KG1 (cell line): ENCODE measurements at places on chromosomes 3 and 15.

- DNase-seq: no peak
Observed at GRCh38 chr3:20974396-20974795, 776.6 kb downstream of the ZNF385D start.

DNA sequence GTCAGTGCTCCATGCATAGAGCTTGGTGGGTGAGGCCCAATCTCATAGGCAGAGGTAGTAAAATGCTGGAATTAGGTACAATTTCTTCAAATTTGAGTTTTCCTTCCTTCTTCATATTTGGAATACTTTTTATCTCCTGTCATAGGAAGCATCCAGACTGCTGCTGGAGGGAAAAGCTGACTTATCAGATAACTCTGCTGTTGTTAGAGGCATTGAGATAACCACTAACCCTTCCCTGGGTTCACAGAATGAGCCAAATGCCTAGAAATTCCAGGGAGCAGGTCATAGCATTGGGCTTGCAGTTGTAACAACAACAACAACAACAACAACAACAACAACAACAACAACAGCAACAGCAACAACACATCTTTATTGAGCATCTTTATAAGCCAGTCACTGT lies 332.7 kb downstream of the PDCD6IP start:
- DNase-seq: no peak

GRCh38 chr3:191333298-191333880 lies 3.1 kb upstream of the UTS2B start:
- no peak for DNase-seq

- DNase-seq: no peak
Observed at GRCh38 chr3:94064243-94064860, 1.5 kb downstream of the NSUN3 start.

DNA sequence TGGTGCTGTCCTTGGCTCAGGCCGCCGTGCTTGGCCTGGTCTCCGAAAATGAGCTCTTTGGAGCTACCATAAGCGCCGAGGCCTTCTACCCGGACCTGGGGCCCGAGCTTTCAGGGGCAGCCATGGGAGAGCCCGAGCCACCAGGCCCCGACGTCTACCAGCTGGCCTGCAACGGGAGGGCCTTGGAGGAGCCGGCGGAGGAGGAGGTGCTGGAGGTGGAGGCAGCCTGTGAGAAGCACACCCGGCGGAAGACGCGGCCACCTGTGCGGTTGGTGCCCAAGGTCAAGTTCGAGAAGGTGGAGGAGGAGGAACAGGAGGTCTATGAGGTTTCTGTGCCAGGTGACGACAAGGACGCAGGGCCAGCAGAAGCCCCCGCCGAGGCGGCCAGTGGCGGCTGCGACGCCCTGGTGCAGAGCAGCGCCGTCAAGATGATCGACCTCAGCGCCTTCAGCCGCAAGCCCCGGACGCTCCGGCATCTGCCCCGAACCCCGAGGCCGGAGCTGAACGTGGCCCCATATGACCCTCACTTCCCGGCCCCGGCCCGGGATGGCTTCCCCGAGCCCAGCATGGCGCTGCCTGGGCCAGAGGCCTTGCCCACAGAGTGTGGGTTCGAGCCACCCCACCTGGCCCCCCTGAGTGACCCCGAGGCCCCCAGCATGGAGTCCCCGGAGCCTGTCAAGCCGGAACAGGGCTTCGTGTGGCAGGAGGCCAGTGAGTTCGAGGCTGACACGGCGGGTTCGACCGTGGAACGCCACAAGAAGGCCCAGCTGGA lies 34.9 kb downstream of the IDH2 start:
- DNase-seq: no peak

- DNase-seq: no peak
Observed at GRCh38 chr3:192068464-192069254, 607.7 kb downstream of the PYDC2 start.

- DNase-seq: no peak
Observed at GRCh38 chr3:58025406-58025805, 17.2 kb downstream of the FLNB start.

- DNase-seq: no peak
Observed at GRCh38 chr15:95371664-95372063, 958.8 kb upstream of the NR2F2 start.

GRCh38 chr3:194945508-194945907 lies 259.8 kb downstream of the FAM43A start:
- no peak for DNase-seq

DNA sequence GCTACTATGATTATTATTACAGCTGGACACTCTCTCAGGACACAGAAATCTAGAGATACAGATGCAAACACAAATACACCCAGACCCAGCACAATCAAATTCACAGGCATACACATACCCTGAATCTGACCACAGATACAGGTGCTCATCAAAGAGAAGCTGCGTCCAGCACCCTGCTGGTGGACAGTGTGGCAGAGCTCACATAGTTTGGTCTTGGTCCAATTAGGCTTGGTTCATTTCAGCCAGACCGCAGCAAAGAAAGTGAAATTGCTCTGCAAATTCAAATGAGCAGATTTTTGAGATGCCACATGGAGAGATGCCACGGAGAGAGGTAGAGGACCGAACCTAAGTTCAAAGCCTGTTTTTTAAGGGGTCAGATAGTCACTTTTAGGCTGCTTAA lies 55.6 kb downstream of the ANAPC13 start:
- DNase-seq: no peak

DNA sequence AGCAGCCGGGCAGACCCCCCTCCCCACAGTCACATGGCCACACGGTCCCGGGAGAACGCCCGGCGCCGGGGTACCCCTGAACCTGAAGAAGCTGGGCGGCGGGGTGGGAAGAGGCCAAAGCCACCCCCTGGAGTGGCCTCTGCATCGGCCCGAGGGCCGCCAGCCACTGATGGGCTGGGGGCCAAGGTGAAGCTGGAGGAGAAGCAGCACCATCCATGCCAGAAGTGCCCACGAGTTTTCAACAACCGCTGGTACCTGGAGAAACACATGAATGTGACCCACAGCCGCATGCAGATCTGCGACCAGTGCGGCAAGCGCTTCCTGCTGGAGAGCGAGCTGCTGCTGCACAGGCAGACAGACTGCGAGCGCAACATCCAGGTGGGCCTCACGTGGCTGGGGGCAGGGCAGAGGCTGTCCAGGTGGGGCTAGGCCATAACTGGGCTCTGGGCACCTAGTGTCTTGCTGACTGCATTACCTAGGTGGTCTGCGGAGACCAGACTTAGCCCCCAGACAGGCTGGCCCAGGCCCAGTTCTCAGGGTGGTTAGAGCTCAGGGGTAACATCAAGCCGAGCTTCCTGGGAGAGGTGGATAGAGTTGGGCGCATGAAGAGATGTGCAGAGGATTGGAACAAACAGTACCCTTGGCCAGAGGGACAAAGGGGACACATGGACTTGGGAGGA lies 6.1 kb downstream of the ZBTB47 start:
- DNase-seq: no peak

DNA sequence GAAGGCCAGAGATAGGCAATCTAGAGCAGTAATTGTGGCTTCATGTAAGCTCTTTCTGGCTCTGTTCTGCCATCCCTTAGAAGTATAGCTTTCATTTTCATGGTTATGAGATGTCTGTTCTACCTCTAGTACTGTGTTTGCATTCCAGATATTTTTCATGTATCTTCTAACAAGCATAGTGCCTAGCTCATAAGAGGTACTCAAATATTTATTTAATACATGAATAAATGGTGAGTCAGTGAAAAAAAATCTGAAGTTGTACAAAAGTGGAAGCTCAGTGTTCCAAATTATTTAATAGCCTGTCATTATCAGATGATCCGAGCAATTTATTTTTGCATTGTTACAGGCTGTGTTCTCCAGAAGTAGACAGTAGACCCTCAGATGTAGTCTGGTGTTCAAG lies 64.3 kb downstream of the OXSM start:
- DNase-seq: no peak

DNA sequence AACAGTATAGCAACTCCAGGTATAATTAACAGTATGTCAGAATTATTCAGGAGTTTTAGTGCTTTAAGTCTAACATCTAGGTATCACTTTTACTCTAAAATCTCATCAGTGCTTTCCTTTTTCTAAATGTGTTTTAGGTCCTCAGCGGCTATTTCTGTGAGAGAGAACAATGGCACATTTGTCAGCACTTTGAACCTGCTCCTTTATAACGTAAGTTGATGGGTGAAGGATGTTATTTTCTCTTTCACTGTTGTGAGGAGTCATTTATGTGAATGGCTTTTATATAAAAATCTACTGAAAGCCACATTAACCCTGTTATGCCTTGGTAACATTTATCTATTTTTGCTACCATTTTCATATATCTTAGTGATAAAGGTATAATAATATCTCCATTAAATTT lies 22.8 kb downstream of the ZPLD1 start:
- no peak for DNase-seq

- DNase-seq: no peak
Observed at GRCh38 chr3:113006359-113007056, 15.7 kb downstream of the GTPBP8 start.
